ENCODE measurements at places on chromosomes 3 and 15. TPM values are rescaled to one million over a fixed set of nuclear protein-coding genes. Genes with fewer than 3 reads are reported as not detected.

EPHB3 gene
- total RNA-seq: 0.19 TPM

ATP13A5 gene
- not detected for total RNA-seq

CYFIP1 gene
- 120 TPM for total RNA-seq

SLC12A8 gene
- total RNA-seq: 1.4 TPM

LINGO1 gene
- total RNA-seq: 0.18 TPM

SENP2 gene
- 19.2 TPM for total RNA-seq

MOBP gene
- total RNA-seq: 0.23 TPM

SCN11A gene
- 0.23 TPM for total RNA-seq

ALDH1A3 gene
- total RNA-seq: 27.1 TPM

MKRN2OS gene
- total RNA-seq: not detected

BCHE gene
- total RNA-seq: 29.1 TPM

All from glomerular endothelial cell (primary cell).